ENCODE measurements at places on chromosomes 2 and 18.

DNA sequence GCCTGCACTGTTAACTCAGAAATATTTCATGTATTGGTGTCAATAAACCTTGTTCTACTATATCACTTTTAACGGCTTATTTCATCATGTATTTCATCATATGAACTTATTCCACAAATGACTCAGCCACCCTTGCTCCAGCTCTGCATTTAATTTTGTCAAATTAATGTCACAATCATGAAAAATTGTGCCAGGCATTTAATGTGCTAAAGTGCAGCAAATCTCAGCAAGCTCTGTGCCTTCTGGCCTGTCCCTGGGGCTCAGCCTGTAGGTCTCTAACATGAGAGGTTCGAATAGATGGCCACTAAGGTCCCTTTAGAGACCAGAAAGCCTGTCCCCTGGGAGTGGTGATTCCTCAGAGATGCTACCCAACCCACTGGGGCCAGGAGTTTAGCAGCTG lies 28.6 kb downstream of the BOD1L2 start:
- no peak for DNase-seq

DNA sequence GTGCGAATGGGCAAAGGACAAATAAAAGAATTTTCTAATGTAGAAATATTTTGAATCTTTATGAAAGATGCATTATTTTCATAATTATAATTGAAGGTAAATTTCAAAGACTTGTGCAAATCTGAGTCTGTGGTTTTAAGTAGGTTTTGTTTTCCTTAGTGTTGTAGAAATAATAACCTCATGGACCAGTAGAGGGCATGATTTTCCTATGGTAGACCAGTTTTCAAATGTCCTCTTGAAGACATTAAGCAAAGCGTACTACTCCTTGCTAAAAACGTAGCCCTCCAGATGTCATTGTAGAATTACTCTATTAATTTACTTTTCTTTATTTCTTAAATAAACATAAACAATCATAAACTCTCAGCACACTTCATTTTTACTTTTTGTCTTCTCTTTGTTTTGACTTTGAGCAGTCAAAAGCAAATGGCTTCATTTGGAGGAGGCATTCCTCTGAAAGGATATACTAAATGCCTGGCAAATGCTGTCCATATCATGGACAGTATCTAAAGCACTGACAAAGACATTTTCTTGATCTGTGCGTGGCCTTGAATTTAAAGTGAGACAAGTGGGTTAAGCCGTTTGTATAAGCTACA lies 85.8 kb upstream of the FAM237A start:
- peak; percentile 39 for DNase-seq

DNA sequence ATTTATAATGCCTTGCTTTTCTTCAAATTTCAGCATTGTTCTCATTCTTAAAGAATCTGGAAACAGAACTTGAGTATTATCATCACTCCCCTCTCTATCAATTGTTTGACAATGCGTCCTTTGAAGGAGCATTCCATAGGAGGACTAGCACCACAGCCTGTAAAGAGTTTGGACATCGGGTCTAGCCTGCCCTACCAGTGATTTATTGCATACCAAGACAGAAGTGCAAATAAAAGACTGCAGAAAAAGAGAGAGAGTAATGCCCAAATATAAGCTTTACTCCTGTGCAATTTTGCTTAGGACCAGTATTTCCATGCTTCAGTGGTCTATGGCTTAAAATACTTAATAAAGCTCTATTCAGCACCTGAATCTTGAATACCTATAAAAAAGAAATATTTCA lies 55.4 kb upstream of the MAP2 start:
- DNase-seq, result no peak

DNA sequence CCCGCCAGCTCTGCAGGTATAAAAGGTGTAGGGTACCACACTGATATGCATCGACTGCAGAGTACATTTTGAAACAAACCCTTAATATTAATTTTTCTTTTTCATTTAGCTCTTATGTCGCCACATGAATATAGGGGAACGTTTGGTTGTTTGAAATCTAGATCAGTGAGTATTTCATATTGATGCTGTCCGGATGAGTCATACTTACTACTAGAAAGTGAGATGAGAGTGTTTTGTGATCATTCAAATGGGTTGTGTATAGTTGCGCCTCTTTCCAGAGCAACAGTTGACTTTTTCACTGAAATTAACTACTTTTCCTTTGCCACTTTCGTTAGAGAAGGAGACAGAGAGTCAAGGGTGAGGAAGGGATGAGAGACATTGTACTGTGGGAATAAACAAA lies 24.6 kb downstream of the NPAS2 start:
- no peak for DNase-seq

GRCh38 chr2:11743846-11744553 lies 2.4 kb upstream of the LPIN1 start:
- DNase-seq, result peak; percentile 98

GRCh38 chr18:54129448-54130067 lies 94.9 kb downstream of the MBD2 start:
- DNase-seq, result peak; percentile 28

DNA sequence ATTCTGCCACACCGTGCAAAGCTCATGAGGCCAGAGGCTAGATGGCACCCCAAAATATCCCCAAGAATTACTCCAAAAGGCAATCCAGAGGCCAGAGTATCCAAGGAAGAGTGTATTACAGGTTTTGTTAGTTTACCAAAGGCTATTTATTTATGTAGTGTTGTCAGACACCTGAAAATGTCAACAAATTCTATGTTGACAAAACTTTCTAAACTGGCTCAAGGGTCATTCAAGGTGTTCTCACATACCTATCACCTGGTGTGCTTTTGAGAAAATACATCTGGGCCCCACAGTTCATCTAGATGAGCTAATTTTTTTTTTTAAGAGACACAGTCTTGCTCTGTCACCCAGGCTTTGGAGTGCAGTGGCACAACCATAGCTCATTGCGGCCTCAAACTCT lies 12.4 kb upstream of the DTNB start:
- DNase-seq, result no peak

GRCh38 chr2:160680294-160680693 lies 186.7 kb upstream of the RBMS1 start:
- no peak for DNase-seq

DNA sequence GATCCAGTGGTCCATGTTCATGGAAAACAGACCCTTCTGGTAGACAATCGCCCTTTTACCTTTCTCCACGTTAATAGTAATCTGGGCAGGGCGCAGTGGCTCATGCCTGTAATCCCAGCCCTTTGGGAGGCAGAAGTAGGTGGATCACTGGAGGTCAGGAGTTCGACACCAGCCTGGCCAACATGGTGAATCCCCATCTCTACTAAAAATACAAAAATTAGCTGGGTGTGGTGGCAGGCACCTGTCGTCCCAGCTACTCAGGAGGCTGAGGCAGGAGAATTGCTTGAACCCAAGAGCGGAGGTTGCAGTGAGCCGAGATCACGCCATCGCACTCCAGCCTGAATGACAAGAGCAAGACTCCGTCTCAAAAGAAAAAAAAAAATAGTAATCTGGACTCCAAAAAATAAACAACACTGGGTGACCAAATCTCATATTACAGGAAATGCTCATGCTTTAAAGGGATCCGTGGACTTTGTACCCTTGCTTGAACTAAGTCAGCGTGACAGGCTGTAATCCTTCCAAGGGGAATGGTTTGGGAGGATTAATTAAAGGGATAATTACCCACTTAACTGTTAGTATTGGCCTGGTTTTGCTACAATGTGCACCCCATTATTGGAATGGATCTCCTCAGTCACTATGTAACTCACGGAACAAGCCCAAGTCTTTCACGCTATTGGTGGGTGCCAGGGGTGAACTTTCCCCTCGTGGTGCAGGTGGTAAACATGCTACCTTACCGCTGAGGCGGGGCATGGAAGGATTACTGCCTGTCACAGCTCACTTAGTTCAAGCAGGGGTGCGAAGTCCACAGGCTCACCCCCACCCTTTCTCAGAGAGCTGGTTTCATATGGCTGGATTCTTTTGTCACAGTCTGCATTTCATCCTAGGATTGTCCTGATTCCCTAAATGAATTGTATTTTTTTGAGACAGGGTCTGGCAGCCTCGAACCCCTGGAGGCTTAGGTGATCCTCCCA lies 36.7 kb downstream of the PROC start:
- no peak for DNase-seq
